RWPE2 (cell line): ENCODE measurements at places on chromosomes 2 and 18.

DNA sequence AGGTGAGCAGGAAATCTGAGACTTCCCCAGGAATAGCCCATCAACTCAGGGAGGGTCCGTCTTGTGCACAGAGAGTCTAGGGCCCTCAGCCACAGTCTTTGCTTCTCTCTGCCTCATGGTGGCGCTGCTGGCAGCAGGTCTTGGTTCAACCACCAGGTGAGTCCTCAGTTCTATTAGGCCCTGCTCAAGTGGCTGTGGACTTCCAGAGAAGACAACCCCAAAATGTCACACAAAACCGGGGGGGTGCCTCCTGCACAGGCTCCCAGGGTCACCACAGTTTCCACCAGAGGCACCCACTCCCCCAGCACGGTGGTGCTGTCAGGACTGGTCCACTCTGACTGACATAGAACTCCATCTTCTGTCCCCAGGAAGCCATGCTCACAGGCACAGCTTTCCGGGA lies 2.4 kb upstream of the CHRNG start:
- DNase-seq, result no peak

- DNase-seq, result no peak
Measured at GRCh38 chr18:44747157-44747556, 66.5 kb downstream of the SETBP1 start.

DNA sequence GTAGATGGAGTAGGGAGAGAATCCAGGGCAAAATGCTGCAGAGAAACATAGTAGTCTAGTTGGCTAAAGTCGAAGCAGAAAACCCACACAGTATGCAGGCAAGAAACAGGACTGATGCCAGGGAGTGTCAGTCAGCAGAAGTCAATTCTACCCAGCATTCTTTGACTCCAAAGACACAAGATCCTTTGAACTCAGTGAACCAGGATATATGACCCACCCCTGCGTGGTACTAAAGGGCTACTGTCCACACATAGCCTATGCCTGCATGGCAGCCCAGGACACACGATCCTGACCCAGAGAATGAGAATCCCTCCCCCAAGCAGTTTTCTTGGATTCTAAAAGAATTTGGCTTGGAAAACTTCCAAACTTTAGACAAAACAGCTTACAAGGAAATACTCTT lies 42.5 kb downstream of the ALK start:
- no peak for DNase-seq

- no peak for DNase-seq
Measured at GRCh38 chr2:28247734-28248133, 144.9 kb upstream of the FOSL2 start.

DNA sequence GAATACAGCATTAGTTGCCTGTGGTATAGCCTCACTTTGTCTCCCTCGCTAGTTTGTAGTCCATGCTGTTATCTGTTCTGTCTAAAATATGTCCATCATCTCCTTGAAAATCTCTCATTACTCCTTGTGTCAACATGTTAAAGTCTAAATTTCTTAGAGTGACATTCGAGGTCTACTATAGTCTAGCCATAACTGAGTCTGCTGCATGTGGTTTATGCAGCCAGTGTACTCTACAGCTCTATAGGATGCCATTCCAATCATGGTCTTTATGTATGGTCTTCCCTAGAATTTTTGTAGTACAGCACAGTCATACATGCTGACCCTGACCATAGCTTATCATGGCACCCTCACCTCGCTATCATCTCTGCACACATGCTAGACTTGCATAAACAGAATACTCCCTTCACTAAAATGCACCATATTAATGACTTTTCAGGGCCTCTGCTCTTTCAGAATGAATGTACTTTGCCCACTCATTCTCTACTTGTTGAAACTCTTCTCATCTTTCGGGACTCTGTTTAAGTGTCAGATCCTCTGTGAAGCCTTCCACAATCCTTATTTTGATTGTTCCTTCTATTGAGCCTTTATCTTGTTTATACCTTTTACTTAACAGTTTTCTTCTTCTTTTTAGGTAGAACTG lies 12.8 kb downstream of the TANK start:
- DNase-seq, result no peak

DNA sequence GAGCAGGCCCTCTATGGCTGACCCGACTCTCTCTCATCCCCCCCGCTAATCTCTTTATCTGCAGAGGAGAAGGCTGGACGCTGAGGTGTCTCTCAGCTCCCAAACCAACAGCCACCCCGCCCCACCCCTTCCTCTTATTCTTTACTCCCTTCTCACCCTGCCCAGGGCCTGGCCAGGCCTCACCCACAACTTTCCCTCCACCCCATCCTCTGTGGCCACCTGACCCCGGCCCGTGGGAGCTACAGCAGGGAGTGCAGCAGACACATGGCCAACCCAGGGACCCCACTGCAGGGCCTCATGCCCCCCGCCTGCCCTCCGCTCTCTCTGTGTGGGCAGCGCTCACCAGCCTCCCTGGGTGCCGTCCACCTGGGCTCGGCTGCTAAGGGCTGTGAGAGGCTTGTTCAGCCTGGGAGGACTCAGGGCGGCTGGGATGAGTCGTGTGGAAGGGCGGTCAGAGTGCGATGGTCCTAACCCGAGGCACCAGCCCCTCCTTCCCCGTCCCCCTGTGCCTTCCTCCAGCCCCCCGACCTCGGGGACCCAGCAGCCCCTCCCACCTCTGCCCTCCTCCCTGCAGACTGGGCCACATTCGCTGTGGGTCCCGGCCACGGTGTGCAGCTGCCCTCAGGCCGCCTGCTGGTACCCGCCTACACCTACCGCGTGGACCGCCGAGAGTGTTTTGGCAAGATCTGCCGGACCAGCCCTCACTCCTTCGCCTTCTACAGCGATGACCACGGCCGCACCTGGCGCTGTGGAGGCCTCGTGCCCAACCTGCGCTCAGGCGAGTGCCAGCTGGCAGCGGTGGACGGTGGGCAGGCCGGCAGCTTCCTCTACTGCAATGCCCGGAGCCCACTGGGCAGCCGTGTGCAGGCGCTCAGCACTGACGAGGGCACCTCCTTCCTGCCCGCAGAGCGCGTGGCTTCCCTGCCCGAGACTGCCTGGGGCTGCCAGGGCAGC lies 6.8 kb downstream of the NEU4 start:
- no peak for DNase-seq

GRCh38 chr2:203763938-203764664 lies 57.7 kb downstream of the CD28 start:
- DNase-seq, result no peak

DNA sequence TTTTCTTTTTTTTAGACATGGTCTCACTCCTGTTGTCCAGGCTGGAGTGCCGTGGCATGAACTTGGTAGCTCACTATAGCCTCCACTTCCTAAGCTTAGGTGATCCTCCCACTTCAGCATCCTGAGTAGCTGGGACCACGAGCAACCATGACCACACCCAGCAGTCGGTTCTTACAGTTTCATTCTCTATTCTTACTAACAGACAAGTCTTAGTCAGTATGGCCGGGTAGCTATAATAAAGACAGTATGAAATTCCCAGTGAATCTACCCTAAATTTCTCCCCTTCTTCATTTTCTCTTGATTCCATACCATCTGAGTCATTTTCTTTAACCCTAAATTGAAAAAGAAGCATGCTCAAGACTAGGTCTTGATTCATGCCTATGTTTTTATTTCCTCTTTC lies 775.3 kb upstream of the NRXN1 start:
- DNase-seq, result no peak

DNA sequence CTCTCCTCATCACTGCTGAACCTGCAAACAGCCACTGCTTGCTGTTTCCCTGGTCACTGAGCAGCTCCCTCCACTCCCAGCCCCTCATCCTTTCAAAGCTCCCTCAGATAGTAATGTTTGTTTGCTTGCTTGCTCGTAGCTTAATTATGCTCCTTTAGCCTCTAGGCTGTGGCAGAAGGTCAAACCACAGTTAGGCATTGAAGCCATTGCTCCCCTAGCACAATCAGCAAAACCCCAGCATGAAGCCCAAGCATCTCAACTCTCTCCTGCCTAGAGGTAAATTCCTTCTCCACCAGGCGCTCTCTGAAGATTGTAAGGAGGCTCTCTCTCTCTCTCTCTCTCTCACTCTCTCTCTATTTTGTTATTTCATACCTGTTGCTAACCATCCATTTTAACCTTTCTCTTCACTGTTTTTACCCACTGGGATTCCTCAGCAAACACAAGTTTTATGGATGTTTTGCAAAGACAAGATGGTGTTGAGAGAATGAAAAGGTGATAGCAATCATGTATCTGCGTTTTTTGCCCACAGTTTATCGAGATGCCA lies 135.9 kb upstream of the HNRNPA3 start:
- DNase-seq, result no peak

DNA sequence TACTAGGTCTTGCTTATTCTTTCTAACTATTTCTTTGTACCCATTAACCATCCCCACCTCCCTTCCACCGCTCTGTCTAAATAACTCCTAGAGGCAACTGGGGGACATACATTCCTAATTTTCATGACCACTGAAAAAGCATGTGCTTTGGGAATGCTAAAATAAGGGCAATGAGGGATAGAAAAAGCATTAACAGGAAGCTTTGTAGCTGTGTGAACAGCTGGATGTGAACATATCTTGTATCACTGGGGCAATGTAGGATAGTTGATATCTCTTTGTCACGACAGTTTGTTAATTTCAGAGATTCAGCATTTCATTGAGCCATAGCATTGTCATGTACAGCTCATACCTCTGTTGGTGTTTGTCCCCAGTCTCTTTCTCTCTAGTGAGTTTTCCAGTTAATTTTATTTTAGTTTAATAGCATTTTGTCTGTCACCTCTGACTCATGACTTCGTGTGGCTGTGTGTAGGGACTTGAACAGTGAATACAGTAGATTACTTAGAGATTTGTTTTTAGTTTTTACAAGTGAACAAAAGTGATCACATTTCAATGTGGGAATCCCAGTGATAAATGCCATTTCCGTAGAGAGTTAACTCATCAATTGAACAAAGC lies 230.3 kb upstream of the NRP2 start:
- no peak for DNase-seq

DNA sequence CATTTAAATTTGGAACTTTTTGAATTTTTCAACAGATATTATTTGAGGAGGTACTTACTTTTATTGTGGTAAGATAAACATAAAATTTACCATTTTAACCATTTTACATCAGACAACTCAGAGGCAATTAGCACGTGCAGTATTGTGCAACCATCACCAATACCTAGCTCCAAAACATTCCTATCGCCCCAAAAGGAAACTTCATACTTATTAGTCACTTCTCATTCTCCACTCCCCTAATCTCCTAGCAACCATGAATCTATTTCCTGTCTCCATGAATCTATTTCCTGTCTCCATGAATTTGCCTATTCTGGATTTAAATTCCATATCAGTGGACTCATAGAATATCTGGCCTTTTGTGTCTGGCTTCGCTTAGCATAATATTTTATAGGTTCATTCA lies 69.9 kb upstream of the FAM136A start:
- DNase-seq, result no peak

- no peak for DNase-seq
Measured at GRCh38 chr2:143685421-143686078, 556.3 kb downstream of the ARHGAP15 start.

DNA sequence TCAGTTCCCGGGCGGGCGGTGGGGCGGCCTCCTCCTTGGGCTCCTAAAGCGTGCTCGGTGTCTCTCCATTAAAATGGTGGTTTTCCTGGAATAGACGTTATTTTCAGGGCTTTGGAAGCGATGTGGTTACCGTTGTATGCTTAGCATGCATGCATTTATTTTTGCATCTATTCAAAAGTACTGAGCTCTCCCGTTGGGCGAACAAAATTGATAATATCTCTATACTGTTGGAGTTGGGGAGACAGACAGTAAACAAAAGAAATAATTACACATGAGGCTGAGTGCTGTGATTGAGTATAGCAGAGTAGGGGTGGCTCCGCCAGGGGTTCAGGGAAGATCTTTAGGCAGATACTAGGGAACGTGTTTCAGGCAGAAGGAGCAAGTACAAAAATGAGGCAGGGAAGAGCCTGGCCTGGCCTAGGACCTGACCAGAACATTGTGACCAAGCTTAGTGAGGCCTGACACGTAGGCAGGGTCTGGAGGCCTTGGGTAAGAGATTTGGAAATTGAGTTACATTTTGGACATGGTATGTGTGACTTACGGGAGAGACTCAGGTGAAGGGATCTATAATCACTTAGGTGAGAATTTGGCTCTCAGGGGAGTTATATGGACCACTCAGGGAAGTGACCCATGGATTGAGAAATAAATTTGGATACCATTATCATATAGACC lies 674 bp downstream of the NCAPH start:
- no peak for DNase-seq

GRCh38 chr2:171128461-171128860 lies 32.2 kb downstream of the TLK1 start:
- DNase-seq, result no peak

- DNase-seq, result no peak
Measured at GRCh38 chr2:105895990-105896764, 151.5 kb downstream of the NCK2 start.

GRCh38 chr2:100106460-100106859 lies 35.9 kb downstream of the AFF3 start:
- no peak for DNase-seq
